ENCODE measurements at places on chromosomes 12 and 14.

GRCh38 chr12:45329238-45329637 is 113.3 kb downstream of the ANO6 start:
- no peak for DNase-seq

DNA sequence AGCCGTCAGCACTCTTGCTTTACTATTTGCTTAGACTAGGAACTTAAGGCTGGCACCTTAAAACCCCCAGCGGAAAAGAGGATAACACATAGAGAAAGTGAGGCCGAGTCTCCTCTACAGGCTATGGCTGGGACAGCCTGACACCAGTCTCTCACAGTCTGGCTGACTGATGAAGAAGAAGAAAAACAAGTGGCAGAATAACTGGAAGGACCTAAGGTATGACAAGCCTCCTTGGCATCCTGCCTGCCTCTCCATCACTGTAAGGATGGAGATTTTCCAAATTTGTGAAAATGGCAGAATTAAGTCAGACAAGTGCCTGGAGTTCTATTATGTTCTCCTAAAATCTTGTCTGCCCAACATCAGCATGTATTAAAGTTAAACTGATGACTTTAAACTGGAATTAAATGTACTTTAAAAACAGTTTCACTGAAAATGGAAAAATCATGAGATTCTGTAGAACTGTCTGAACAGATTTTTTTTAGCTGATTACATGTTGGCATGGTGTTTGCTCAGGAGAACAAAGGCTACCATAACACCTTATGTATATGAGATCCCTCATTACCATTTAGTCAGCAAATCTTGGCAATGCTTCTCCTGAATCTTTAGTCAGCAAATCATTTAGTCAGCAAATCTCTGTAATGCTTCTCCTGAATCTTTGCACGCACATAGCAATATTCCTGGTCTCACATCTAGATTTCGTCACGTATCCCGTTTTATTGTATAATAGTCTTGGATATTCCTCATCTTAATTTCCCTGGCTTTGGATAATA is 140.3 kb upstream of the AEBP2 start:
- no peak for DNase-seq

DNA sequence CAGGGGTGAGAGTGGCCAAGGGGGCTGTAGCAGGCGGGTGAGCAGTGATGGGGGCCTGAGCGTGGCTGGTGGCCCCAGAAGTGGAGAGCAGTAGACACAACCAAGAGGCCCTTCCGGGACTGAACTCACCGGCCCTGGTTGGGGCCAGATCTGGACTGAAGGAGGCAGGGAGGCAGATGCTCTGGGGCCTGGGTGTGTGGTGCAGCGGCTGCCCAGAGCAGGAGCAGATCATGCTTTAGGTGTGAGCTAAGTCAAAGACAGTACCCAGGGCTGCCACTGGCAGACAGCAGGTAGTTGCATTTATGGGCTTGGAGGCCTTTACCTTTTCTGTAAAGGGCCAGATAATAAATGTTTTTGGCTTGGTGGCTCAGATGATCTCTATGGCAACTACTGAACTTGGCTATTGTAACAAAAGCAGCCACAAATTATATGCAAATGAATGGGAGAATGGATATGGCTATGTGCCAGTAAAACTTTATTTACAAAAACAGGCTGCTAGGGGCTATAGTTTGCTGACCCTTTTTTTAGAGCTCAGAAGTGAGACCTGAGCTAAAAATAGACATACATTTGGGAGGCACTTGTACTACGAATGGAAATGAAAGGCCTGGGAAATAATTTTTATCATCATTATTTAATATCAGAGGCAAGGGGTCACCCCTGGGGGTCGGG is 25.6 kb downstream of the SETD1B start:
- DNase-seq = no peak

- DNase-seq = no peak
Measured at GRCh38 chr12:18345021-18345735, 83.9 kb downstream of the PIK3C2G start.

GRCh38 chr12:41684997-41685396 is 459.7 kb downstream of the GXYLT1 start:
- no peak for DNase-seq

DNA sequence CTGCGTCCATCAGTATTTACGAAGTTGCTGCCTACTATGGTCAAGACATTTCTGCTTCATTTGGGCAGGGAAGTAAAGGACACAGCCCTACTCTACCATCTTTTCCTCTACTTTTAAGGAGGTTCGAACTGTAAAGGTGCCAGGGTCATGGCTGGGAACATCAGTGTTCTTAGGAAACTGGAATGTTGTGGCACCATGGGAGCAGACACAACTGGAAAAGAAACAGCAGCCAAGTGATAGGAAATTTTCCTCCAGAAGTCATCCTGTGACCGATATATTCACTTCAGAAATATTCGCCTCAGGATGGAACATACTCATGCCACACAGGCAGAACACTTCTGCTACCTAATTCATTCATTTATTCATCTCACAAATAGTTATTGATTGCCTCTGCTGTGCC is 104.4 kb downstream of the ETV6 start:
- no peak for DNase-seq

GRCh38 chr14:65225299-65226159 is 123.2 kb upstream of the MAX start:
- DNase-seq = no peak

DNA sequence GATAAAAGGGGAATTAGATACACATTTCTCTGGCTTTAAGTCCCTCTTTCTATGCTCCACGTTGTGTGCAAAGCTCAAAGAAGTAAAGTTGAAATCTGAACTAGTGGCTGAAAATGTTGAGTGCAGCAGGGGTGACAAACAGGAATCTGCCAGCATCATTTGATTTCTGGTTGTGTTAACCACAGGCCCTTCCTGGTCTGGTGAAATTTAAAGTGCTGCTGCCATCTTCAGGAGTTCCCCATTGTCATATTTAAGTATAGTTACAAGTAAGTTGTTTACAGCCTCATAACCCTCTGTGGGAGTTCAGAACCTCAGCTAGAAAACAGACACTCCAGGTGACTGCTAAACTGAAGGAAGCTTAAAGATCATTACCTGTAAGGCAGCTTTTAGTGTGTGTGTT is 90.9 kb upstream of the CCDC196 start:
- no peak for DNase-seq

- DNase-seq = no peak
Measured at GRCh38 chr12:95257541-95257940, 39.9 kb downstream of the VEZT start.

GRCh38 chr12:53122961-53123468 is 19.7 kb downstream of the SOAT2 start:
- DNase-seq = no peak

GRCh38 chr14:100530270-100531072 is 56.7 kb downstream of the BEGAIN start:
- DNase-seq = no peak

DNA sequence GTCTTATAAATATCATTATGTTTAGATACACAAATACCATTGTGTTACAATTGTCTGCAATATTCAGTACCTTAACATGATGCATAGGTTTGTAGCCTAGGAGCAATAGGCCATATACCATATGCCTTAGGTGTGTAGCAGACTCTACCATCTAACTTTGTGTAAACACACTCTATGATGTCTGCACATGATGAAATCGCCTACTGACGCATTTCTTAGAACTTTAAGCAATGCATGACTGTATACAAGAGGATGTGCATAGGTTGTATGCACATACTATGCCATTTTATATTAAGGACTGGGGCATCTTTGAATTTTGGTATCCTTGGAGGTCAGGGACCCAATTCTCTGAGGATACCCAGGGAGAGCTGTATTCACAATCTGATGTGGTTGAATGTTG is 10.1 kb upstream of the BTG1 start:
- DNase-seq = no peak

GRCh38 chr12:95548056-95548538 is 3.2 kb downstream of the USP44 start:
- peak; percentile 70 for DNase-seq

DNA sequence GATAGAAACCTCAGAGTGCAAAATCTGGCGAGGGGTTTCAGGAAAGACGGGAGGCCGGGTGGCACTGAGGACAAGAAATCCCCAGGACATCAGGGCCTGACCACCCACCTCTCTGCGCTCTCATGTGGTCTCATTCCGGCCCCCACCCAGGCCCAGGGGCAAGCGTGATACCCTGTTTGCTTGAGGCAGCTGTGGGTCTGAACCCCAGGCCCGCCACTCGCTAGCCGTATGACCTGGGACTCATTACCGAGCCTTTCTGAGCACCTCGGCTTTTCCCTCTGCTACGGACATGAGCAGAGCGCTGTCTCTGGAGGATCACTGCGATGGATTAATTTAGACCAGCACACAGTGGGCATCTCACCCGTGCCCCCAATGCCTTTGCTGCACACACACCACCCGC is 25.5 kb upstream of the BCDIN3D start:
- DNase-seq = peak; percentile 54

- no peak for DNase-seq
Measured at GRCh38 chr14:44279357-44279756, 227.7 kb downstream of the FSCB start.

DNA sequence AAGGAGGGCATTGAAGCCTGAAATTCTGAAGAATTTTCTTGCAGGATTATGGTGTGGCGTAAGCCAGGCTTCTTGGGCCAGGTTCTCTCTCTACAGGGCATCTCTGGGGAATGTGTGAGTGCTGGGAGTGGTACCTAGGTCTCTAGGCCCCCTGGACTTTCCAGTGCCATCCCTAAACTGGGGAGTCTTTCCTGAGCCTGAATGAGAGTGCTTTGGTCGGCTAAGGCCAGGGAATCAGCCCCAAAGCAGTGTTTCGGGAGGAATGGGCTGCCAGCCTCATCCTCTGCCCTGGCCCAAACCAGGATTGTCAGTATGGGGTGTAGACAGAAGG is 93.9 kb downstream of the CALM1 start:
- no peak for DNase-seq

DNA sequence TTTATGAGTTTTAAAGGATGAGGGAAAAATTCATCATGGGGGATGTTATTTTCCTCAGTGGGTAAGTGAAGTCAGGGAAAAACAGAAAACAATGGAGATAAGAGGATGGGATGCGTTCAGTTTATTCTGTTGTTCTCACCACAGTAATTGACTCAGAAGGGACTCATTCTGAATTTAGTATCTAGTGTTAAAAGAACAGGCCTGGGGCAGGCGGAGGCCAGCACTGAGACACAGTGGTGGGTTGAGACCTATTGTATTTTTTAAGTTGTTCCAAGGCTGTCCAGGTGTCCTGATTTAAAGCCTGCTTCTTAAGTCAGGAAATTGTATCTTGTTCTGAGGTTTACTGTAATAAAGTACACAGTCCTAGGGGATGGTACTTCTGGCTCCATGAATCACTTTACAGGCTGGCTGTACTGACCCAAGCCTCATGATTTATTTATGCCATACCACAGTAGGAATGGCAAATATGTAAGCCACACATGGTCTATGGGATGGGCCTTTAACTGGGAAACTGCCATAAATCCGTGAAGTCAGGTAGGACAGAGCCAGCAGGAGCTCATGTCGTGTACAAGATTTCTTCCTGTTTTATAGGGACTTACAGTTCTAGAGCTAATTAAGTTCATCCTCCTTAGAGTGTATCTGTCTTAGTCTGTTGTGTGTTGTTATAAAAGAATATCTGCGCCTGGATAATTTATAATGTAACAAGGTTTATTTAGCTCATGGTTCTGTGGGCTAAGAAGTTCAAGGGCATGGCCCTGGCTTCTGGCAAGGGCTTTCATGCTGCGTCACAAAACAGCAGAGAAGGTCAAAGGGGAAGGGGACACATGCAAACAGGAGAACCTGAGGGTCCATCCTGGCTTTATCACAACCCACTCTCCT is 244.1 kb downstream of the FBXL14 start:
- no peak for DNase-seq

DNA sequence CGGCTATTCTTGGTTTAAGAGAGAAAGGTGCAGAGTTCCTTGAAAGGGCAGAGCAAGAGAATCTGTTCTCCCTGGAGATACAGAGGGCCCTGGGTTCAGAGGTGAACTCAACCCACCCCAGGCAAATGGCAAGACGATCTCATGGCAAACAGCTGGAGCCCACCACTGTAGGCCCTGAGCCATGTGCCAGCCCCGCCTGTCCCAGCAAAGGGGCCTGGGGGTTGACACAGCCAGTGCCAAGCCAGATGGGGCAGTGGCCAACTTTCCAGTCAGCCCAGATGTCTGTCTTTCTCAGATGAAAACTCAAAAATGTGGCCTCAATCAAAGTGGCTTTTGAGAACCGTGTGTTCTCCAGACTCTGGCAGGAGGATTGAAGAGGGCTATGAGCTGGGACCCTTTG is 51.8 kb downstream of the ISCA2 start:
- DNase-seq = no peak

- DNase-seq = peak; percentile 63
Measured at GRCh38 chr14:32078858-32079216, 1.7 kb downstream of the ARHGAP5 start.
